Astrocyte (in vitro differentiated cells and primary cell): ENCODE measurements at places on chromosomes 5 and 9. TPM values are rescaled to one million over a fixed set of nuclear protein-coding genes. Genes with fewer than 3 reads are reported as not detected.

- no peak overlapping the region for H3K27ac ChIP-seq
- DNase-seq: no peak
- no peak overlapping the region for H3K4me3 ChIP-seq
- no peaks in the 10 kb centered on the region for H3K27me3 ChIP-seq
- H3K4me1 ChIP-seq: no peaks in the 10 kb centered on the region
These were observed 406.4 kb downstream of the HTR1A start for GRCh38 chr5:63555874-63556273.

DNA sequence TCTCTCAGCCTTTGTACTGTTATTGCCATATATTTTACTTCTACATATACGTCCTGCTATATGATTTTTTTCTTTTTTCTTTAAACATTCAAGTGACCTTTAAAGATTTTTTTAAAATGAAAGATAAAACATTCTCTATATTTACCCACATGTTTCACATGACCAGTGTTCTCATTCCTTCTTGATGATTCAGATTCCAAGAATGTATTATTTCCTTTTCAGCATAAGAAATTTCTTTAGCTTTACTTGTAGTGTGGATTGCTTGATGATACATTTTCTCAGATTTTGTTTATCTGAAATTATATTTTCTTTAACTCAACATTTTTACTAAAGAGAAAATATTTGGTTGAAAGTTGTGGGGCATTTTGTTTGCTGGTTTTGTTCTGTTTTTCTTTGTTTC is 792.1 kb downstream of the BRINP1 start:
- H3K27me3 ChIP-seq: no peaks in the 10 kb centered on the region
- peak; percentile 76 for DNase-seq
- H3K27ac ChIP-seq: peak overlapping the region; percentile 77
- no peaks in the 10 kb centered on the region for H3K36me3 ChIP-seq
- no peak overlapping the region for H3K4me3 ChIP-seq
- H3K4me1 ChIP-seq: peaks cover 6% of the 10 kb centered on the region

- no peak overlapping the region for H3K27ac ChIP-seq
- no peaks in the 10 kb centered on the region for H3K36me3 ChIP-seq
- H3K4me1 ChIP-seq: no peaks in the 10 kb centered on the region
- no peaks in the 10 kb centered on the region for H3K27me3 ChIP-seq
- H3K4me3 ChIP-seq: no peak overlapping the region
These were observed 93.1 kb upstream of the SMARCA2 start for GRCh38 chr9:1922026-1922425.

Gene KIF12
- 0.34 and 0.50 TPM in 2 replicates for total RNA-seq

Gene GRIN1
- total RNA-seq: 0.18 TPM in 1 of 2 replicates, not detected in the other

GRCh38 chr5:169742771-169743296 is 105.8 kb downstream of the DOCK2 start:
- no peak overlapping the region for H3K4me3 ChIP-seq
- no peaks in the 10 kb centered on the region for H3K36me3 ChIP-seq
- peaks cover 32% of the 10 kb centered on the region for H3K4me1 ChIP-seq
- peak; percentile 97 for DNase-seq
- peak overlapping the region; percentile 75 for H3K27ac ChIP-seq
- no peaks in the 10 kb centered on the region for H3K27me3 ChIP-seq
